T-helper 17 cell (primary cell): ENCODE measurements at places on chromosomes 4 and X.

DNA sequence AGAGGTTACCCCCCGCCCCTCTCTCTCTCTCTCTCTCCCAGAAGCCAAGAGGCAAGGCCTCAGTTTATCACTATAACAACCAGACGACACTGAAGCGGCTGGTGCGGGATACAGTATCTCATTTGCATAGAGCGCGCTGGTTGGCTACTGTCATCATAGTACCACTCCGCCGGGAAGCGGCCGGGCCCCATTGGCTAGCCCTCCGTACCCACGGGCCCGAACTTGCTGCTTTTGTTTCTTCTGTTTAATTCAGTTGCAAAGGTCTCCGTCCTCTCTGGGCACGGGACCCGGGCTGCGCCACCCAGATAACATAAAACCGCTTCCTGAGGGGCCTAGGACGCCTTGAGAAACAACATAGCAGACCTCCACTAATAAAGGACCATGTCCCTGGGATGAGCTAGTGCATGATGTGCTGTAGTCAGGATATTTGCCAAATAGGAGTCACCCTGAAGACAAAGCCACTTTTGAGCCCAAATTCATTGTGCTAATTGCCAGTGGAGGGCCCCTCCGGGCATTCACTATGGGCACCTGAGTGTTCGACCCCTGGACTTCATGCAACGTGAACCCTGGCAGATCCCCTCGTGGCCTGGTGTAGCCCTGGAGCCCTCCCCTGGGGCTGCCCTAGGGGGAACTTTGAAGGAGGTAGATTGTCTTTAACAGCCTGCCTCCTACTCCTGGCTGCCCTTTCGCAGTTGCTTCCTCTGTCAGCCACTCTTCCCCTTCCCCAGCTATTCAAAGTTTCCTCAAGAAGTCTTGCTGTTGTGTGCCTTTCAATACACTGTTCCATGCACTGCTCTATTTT is at the start of gene PCYT1B:
Gene PCYT1B, minus strand, starts transcription at position 91 of the 802 bp plus-strand sequence. CDS start 242 bp downstream, outside the sequence.
- peak; percentile 23 for DNase-seq

DNA sequence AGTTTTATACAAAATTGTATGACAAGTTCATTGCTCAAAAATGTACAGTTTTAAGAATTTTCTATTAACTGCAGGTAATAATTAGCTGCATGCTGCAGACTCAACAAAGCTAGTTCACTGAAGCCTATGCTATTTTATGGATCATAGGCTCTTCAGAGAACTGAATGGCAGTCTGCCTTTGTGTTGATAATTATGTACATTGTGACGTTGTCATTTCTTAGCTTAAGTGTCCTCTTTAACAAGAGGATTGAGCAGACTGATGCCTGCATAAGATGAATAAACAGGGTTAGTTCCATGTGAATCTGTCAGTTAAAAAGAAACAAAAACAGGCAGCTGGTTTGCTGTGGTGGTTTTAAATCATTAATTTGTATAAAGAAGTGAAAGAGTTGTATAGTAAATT is 131.0 kb downstream of the TET2 start:
- DNase-seq: no peak

- no peak for DNase-seq
Measured at GRCh38 chrX:154727871-154728270, 23.0 kb downstream of the GAB3 start.

- DNase-seq: no peak
Measured at GRCh38 chr4:5365071-5366008, 314.1 kb downstream of the STK32B start.
